ENCODE measurements at places on chromosomes 11 and 22.

- no peak for DNase-seq
Observed at GRCh38 chr22:40271440-40271839, 74.9 kb upstream of the ADSL start.

- no peak for DNase-seq
Observed at GRCh38 chr11:110410651-110411050, 19.1 kb upstream of the FDX1 start.

- DNase-seq, result no peak
Observed at GRCh38 chr11:118660681-118661424, 18.6 kb downstream of the TREH start.

GRCh38 chr11:72637926-72638325 lies 36.3 kb downstream of the PDE2A start:
- DNase-seq, result no peak

DNA sequence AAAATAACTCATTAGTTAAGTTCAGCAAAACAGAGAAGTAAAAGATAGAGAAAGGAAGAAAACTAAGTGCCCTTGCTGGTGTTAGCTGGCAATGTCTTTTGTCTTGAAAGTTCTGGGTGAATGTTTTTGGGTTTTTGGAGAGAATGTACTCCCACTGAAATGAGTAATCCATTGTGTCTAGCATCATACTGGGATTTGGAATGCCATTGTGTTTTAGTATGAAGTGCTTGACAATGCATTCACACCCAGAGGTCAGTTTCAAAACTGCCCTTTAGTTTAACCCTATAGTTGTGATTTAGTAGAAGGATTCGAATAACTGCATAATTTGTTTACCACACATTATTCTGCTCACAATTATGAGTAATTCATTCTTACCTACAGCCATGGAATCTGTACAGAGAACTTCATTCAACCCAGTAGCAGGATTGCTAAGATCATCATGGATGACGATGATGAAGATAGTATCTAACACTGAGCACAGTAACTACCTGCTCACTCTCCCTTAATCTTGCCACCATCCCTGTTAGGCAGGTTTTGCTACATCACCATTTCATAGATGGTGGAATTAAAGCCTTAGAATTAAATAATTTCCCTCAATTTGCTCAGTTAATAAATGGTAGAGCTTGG lies 33.9 kb downstream of the MAML2 start:
- DNase-seq, result no peak

- no peak for DNase-seq
Observed at GRCh38 chr11:86115542-86116385, 46.9 kb upstream of the PICALM start.

GRCh38 chr11:35792148-35792845 lies 129.7 kb downstream of the TRIM44 start:
- no peak for DNase-seq

- DNase-seq, result no peak
Observed at GRCh38 chr11:36933481-36933880, 335.4 kb upstream of the RAG2 start.

- no peak for DNase-seq
Observed at GRCh38 chr11:125226031-125226430, 61.5 kb downstream of the PKNOX2 start.

- no peak for DNase-seq
Observed at GRCh38 chr11:88041679-88042078, 133.6 kb downstream of the RAB38 start.

- DNase-seq, result no peak
Observed at GRCh38 chr11:8285228-8285627, 21.6 kb upstream of the LMO1 start.

- DNase-seq, result no peak
Observed at GRCh38 chr11:8838248-8838647, 72.7 kb upstream of the AKIP1 start.

DNA sequence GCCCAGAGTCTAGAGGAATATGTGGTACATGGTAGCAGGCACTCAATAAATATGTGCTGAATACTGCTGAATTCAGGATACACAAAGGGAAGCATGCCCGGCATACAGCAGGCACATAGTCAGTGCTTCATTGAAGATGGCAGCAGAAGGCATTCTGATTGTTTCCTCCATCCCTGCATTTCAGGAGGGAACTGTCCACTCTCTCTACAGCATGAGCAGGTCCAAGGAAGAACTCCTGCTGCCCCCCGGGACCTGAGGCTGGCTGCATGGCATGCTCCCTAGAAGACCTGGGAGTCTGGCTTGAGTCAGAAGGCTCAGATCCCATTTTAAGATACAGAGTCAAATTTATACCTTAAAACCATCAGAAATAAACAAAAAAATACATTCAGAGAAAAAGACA lies 319.3 kb upstream of the NARS2 start:
- no peak for DNase-seq

DNA sequence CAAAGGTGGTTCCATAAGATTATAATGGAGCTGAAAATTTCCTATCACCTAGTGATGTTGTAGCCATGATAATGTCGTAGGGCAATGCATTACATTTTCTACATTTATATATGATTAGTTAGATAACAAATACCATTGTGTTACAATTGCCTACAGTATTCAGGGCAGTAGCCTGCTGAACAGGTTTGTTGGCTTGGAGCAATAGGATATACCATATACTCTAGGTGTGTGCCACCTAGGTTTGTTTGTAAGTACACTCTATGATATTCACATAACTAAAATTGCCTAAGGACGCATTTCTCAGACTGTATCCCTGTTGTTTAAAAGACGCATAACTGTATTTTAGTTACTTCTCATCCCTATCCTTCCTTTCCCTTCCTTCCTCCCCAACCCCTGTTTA lies 13.6 kb downstream of the PLEKHB1 start:
- DNase-seq, result no peak

- DNase-seq, result no peak
Observed at GRCh38 chr11:45679806-45680205, 14.4 kb upstream of the CHST1 start.

GRCh38 chr11:122709039-122709760 lies 53.7 kb downstream of the UBASH3B start:
- DNase-seq, result no peak

GRCh38 chr11:77449060-77449521 lies 24.8 kb downstream of the PAK1 start:
- no peak for DNase-seq

GRCh38 chr11:108199446-108200321 lies 22.8 kb downstream of the NPAT start:
- no peak for DNase-seq

- DNase-seq, result no peak
Observed at GRCh38 chr11:116109228-116109627, 605.0 kb upstream of the CADM1 start.

GRCh38 chr11:16792426-16792825 lies 54.0 kb downstream of the C11orf58 start:
- DNase-seq, result no peak

DNA sequence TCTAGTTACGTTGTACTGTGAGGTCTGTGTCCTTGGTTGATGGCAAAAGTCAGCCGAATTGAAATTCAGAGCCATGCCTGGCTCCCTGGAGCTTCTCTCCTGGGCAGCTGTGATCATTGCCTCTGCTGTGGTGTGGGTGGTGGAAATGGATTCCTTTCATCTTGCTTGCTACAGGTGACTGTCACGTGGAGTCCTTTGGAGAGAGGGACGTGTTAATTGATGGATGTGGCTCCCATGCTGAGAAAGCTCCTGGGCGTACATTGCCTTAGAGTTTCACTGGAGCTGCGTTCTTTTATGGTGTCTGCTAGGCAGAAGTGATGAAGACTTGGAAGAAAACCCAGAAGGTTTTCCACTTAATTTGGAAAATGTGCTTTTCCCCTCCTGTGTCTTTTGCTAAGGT lies 41.9 kb upstream of the PPP6R3 start:
- DNase-seq, result no peak
